ENCODE measurements at places on chromosomes 2 and 18.

- no peak for DNase-seq
Observed at GRCh38 chr2:54773838-54774237, 50.4 kb downstream of the EML6 start.

DNA sequence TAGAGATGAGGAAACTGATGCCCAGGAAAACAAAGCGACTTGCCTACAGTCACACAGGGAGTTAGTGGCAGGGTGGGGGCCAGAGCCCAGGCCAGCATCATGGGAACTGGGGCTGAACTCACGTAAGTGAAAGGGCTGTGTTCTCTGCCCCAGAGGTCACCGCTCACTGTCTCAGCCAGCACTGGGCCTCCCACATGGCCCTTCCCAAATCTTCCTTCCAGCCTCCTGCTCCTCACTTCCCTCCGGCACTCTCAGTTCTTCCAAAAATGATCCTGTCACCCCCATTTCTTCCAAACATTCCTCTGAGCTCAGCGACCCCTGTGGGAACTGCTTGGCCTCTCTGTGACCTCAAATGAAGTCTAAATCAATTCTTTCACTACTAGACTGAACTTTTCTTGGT lies 90.5 kb upstream of the TMEM247 start:
- no peak for DNase-seq

GRCh38 chr2:226979004-226979403 lies 143.2 kb downstream of the RHBDD1 start:
- no peak for DNase-seq

DNA sequence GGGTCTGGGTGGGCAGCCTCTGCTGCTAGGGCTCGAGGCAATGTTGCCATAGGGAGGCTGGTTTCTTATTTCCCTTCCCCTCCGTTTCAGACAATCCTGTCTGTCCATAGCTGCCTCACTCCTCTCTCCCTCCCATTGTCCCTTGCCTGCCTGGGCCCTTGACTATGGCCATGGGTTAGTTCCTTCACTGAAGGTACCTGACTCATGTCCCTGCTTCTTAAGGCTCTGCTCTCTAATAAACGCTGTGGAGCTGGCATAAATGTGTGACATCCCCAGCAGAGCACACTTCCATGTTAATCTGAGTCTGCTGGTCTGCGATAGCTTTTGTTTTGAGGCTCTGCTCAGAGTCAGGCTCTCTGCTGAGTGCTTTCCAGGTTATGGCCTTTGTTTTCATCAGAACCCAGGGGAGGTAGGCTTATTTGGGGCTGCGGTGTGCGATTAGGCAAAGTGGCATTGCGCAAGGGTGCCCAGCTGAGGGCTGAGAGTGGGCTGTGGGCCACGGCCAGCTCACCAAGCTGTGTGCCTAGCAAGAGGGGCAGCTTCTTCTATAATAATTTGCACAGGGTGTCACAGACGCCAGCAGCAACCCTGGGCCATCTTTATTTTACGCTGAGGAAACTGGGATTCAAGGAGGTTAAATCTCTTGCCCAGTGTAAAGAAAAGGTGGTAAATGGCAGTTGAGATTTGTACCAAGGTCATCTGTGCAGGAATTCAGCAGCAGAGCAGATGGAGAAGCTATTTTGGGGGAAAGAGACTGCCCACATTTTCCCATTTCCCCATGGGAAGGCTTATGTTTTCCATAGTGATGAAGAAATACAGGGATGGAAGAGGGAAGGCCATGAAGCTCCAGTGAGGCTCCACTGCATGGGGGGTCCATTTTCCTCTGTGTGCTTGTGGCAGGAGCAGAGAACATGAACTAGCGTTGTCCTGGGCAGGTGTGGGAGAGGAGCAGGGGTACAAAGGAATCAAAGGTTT lies 25.6 kb downstream of the MRPL33 start:
- DNase-seq: no peak

GRCh38 chr18:75049455-75049789 lies 159.5 kb downstream of the PTGR3 start:
- DNase-seq: no peak

DNA sequence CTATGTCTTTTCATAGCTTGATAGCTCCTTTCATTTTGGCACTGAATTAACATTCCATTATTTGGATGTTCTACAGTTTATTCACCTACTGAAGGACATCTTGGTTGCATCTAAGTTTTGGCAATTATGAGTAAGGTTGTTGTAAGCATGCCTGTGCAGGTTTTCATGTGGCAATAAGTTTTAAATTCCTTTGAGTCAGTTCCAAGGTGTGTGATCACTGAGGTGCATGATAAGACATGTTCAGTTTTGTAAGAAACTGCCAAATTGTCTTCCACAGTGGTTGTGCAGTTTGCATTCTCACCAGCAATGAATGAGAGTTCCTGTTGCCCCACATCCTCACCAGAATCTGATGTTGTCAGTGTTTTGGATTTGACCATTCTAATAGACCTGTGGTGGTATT lies 24.2 kb downstream of the XDH start:
- DNase-seq: no peak

DNA sequence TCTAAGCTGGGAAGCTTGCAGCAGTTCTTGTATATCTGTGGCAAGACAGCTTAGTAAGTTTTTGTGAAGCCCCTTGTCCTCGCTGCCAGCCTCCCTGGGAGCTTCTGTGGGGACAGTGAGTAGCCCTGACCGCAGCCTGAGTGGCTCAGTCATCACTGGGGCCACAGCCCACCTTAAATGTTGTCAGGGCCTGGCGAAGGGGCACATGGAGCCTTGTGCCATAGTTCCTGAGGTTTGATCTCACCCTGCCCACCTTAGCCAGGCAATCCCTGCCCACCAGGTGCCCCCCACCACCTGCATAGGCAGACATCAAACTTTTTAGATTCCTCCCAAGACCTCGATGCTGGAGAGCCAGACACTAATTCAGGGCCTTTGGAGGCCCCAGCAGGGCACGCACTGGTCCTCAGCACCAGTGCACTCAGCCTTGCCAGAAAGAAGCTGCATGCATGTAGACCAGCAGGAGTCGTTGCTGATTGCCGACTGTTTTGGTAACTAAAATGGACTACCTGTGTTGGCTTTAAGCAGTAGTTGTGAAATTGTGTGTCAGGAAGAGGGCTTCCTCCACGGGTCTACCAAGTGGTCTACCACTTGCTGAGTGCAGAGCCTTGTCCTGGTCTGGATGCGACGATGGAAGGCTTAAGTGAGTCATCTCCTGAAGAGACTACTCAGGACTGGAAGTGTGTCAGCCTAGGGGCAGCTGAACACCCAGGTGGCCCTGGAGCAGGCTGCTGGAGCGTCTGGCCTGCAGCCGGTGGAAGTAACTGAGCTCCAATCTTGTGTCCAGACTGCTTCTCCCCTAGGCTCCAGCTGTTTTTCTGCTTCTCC lies 233.1 kb downstream of the SEPTIN10 start:
- DNase-seq: no peak

DNA sequence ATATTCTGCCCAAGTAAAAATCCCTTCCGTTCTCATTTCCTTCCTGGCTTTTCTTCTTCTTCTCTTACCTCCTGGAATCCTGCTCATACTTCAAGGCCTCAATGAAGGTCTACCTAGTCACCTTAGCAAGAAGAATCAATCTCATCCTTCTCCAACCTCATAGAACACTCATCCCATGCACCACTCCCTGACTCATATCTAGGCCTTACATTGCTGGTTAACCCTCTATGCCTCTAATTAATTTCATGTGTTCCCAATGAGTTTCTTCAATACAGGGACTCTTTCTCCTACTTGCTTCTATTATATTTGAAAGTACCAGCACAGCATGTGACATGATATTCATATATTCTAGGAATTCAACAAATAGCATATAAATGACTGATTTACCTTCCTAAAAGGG lies 63.0 kb downstream of the BCL11A start:
- DNase-seq: no peak

GRCh38 chr2:206275312-206276055 lies 1.0 kb downstream of the ZDBF2 start:
- DNase-seq: no peak

- no peak for DNase-seq
Observed at GRCh38 chr2:227783404-227784138, 30.1 kb upstream of the CCL20 start.

DNA sequence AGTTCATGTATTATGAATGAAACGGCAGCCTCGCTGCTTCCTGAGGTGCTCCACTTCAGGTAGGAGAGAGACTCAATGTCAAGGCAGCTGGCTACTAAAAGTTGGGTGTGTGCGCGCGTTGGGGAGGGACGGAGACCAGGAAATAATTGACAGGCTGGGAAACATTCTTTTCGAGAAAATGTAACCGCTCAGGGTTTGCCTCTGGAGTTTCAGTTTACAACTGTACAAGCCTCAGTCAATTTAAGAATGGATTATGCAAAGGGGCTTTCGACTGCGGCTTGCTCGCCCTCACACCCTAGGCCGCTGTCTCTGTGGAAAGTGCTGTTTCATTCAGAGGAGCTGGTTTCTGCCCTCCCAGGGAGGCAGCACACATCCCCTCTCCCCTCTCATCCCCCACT lies 4.4 kb upstream of the SPRED2 start:
- DNase-seq: no peak

- DNase-seq: no peak
Observed at GRCh38 chr2:168432100-168432499, 24.0 kb upstream of the CERS6 start.

DNA sequence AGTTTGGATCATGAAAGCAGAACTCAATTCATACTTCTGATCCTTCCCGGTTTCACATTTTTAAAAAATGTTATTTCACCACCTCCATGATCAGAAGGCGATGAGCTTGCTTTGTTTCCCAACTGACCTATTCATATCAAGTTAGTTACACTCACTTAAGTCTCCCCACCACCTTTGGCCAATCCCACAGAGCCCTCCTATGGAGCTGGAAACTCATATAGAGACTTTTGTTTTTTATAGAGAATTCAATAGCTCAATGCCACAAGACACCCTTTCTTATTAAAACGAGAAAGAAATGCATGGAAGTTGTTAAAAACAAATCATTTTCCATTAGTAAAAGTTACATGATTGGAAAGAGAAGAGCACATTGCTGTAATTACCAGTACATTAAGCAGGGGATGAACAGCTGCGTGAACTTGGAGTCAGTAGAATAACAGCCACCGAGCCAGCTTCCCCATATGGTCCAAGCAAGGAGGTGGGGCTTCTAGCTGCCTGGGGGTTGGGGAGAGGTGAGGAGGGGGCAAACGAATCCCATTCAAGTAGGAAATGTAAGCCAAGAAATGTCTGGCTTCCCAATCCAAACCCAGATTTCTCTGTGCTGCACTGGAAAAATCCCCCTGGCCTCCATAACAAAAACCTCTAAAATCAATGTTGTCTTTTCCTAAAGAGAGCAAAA lies 614.5 kb downstream of the IRS1 start:
- no peak for DNase-seq

DNA sequence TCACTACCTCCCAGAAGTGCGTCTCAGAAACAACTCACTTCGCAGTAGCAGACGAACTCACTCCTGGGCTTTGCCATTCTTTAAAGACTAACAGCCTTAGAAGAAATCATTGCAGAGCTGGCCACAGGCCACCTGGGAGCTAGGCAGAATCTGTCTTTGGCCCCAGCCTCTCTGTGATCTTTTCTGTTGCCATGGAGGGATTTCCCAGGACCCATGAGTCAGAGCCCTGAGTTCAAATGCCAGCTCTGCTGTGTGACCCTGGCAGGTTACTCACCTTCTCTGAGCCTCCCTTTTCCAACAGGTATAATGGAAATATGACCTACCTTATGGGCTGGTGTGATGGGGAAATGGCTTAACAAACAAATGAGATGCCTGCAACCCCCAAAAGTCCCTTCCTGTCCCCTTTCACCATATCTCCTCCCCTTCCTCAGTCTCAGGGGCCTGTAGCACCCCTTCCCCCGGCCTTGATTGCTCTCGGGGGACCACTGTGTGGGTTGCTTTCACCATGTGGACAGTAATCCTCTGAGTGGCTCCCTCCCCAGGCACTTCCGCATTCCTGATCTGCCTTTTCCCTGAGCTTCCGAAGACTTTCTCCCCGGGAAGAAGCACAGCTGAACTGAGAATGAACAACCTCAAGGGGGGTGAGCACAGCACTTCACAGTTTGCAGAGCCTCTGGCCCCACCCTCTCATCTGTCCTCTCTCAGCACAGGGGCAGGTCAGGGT lies 34.0 kb upstream of the SLC66A3 start:
- DNase-seq: no peak

DNA sequence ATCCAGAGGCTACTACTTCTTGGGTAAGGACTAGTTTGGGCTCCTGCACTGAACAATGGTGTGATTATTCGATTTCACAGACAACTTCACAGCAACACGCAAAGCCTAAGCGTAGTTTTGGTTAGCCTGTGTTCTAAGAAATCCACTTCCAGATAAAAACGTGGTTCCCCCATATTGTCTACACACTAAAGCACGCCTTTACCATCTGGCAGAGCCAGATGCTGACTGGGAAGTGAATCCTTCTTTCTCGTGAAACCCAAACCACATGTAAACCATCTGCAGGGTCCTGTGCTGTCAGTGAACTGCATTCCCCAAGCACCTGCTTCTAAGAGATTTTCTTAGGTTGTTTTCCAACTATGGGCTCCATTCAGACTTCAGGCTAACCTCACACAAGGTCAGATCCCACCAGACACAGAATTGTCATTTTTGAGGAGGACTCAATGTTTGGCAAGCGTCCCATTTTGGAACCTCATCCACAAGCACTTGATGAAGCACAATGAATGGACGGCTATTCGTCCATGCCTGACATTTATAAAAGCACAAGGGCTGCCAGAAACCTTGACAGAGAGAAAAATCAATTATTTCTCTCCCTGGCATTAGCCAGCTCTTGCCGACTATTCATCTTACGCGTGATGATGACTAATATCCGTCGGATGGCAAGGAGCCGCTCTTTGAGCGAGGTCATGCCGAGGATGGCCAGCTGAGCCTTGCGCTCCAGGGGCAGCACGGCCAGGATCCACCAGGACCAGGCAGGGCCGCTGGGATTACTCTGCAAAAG lies 38.4 kb downstream of the LONRF2 start:
- no peak for DNase-seq

- no peak for DNase-seq
Observed at GRCh38 chr2:604385-604784, 72.8 kb downstream of the TMEM18 start.

DNA sequence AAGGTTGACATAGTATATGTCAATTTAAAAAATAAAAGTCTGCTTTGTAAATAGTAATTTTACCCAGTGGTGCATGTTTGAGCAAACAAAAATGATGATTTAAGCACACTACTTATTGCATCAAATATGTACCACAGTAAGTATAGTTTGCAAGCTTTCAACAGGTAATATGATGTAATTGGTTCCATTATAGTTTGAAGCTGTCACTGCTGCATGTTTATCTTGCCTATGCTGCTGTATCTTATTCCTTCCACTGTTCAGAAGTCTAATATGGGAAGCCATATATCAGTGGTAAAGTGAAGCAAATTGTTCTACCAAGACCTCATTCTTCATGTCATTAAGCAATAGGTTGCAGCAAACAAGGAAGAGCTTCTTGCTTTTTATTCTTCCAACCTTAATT lies 78.6 kb upstream of the CSRNP3 start:
- DNase-seq: no peak

Data from stimulated activated CD8-positive, alpha-beta memory T cell treated with anti-CD3 and anti-CD28 coated beads, Interleukin-7, amount 100 ng/mL, for 1 hour (primary cell).